ENCODE measurements at places on chromosomes 1 and 21.
A peak's percentile ranks its signal among the peaks of the same experiment; 100 is the strongest.

- no peak for DNase-seq
Observed at GRCh38 chr1:248618878-248619277, 16.0 kb downstream of the OR2T11 start.

- DNase-seq = peak; percentile 83
Observed at GRCh38 chr1:32981003-32981901, 16.6 kb upstream of the RNF19B start.

DNA sequence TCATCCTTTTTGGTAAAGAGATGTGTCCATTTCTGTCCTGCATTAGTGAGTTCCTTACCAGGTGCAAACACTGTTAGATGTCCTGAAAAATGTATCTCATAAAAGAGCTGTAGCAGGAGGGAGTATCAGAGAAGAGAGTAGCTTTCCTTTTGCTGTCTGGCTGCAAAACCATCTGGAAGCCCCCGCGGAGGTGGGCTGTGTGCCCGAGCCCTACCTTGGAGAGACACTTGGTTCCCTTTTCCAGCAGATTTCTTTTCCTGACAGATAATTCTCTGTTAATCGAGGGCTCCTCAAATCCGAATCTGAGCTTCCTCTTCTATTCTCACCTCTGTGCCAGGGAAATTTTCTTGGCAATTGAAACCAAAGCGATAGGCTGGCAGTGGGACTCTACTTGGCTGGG, 53.0 kb downstream of the KIF26B start:
- DNase-seq = no peak

DNA sequence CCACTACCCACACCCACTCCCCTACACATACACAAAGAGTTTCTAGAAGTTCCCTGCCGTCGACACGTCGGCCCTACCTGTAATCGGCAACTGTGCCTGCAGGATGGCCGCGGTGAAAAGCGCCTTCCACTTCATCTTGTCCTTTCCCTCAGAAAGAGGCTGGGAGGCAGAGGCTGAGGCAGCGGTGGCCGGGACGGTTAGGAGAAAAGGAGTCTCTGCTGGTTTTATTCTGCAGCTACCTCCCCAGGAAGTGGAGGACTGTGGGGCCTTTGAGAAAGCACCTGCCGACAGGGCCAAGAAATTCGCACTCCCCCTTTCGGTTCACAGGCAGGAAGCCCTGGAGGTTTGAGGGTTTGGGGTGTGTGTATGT, at the start of gene CD247:
TSS of gene CD247 (minus strand) at position 199 of the 370 bp plus-strand sequence. CDS start at position 135, 64 bp downstream.
- DNase-seq = no peak

- DNase-seq = no peak
Observed at GRCh38 chr1:168714012-168714411, 15.0 kb downstream of the DPT start.

DNA sequence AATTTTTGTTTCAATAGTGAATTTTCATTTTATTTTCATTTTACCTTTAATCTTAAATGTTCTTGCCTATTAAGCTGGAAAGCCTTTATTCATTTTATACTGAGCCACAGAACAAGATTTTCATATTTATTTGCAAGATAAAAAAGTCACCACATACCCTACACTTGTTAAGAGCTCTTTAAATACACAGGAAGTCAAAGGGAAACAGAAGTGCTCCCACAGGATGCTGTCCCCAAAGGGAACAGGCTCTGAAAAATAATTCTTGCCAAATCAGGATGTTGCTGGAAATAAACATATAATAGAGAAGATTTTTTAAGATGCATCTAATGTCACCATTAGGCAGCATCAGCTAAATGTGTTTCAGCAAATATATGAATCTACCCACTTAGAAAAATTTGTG, 113.6 kb downstream of the VAV3 start:
- no peak for DNase-seq

GRCh38 chr1:160167056-160167455, 15.7 kb downstream of the ATP1A4 start:
- no peak for DNase-seq

GRCh38 chr1:185938396-185938795, 204.2 kb downstream of the HMCN1 start:
- no peak for DNase-seq

DNA sequence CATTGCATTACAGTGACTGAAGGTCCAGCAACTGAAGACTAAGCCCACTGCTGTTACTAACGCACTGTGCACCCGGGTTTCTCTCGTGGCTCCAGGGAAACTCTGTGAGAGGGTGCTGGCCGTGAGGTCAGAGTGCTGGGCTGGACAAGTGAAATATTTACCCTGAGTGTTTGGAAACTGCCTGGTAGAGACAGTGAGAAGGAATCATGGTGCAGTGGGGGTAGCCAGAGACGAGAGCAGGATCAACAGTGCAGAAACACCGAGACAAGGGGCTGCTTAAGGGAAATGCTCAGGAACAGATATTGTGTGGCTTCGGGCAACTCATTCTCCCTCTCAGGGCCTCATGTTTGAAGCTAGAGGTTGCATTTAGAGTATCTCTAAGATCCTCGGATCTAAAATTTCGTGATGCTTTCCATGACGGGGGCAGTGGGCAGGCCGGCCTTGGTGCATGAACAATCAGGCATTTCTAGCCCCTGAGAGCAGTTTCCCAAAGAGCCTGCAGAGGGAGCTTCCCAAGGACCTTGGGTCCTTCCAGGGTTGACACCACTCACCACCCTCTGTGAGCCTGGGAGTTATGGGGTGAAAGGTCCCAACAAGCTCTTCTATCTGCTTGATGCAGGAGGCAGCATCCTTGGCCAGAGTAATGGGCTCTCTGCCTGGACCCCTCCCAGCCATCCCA, 9.7 kb downstream of the CD2 start:
- no peak for DNase-seq

DNA sequence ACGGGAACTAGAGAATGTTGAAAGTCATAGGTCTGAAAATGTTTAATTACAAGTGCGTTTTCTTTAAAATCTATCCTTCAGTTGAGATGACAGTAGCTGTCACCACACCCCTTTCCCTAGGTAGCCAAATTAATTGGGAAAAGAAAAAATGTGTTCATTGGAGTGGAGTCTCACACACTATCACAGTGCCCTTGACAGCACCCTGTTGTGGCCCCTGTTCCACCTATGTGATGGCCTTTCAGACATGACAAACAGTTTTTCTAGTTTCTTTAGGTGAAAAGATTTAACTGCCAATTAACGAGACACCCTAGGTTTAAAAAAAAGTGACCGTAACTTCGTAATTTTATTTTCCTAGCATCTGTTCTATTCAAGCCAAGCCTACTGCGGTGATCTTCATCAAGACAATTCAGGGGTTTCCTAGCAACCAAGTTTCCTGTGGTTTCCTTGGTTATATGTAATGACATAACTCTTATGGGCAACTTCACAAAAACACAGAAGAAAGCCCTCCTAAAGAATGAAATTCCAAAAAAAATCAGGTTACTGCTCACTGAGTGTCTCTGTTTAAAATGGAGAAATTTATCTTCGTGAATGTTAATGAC, 298.3 kb downstream of the PDE4B start:
- no peak for DNase-seq
